ENCODE measurements at places on chromosomes 3 and 15.

DNA sequence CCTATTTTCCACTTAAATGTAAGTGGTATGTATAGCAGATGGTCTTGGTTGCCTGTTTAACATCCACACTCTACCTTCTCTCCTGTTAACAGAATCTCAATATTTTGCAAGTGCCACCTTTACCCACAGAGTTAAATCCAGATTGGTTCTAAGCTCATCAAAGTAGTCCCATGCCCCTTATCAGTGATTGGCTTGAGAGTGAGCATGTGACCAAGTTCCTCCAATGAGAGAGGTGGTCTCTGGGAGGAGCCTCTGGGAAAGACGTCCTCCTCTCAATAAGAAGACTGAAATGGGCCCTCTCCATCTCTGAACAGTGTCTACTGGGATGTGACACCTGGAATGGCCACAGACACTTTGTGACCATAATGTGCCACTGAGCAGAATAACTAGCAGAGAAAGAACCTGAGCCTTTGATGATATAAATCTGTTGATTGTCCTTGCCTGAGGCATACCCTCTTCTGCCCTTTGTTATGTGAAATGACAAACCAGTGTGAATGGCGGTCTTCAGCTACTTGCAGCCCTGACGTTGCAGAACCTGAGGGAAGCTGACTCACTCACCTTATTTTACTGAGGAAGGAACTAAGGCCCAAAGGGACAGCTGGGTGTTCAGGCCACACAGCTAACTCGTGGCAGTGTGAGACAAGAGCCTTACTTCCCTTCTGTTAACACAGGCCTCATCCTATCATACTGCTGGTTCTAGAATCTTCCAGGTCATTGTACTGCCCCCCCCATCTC is 42.4 kb upstream of the LARS2 start:
- DNase-seq = no peak

GRCh38 chr3:185764163-185764979 is 60.5 kb downstream of the IGF2BP2 start:
- DNase-seq = no peak

DNA sequence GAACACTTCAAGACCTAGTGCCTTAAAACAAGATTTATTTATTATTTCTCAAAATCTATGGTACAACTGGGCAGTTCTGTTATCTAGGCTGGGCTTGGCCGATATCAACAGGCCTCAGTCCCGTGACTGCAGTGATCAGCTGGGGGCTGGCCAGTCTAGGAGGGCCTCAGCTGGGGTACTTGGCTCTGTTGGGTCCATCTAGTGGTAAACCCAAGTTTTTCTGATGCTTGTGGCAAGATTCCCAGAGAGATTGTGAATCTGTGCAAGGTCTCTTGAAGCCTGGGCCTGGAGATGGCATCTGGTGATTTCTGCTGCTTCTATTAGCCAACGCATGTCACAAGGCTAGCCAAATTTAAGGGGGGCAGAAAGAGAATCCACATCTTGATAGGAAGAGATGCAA is 482.4 kb upstream of the SGO1 start:
- no peak for DNase-seq

DNA sequence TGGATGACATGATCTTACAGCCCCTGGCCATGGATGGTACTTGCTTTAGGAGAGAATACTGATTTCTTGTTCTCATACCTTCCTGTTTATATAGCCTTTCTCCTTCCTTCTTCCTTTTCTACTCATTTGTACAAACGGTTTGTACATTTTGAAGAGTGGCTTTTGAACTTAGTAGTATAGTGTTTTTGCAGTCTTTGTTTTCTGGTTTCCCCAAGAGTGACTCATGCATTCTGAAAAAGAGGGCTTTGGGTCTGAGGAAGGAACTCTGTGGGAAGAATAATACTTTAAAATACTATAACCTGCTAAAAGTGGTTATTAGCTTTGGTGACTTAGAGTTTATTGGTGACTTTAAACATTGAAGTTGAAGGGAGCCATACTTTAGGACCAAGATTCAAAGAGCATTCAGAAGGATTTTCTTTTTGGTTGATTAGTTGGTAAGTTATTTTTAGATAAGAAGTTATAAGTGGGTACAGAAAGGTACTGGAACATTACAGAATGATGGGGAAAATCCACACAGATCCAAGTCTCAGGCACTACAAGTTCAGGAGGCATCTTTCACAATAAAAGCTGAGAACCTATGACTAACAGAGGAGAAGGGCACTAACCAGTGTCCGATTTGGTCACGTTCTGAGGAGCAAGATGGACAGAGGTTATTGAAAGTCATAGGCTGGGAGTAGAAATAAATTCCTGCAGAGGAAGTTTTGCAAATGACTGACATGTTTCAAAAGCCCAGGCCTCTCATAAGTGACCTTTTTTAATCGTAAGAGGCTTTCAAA is 369.6 kb upstream of the AZI2 start:
- no peak for DNase-seq

DNA sequence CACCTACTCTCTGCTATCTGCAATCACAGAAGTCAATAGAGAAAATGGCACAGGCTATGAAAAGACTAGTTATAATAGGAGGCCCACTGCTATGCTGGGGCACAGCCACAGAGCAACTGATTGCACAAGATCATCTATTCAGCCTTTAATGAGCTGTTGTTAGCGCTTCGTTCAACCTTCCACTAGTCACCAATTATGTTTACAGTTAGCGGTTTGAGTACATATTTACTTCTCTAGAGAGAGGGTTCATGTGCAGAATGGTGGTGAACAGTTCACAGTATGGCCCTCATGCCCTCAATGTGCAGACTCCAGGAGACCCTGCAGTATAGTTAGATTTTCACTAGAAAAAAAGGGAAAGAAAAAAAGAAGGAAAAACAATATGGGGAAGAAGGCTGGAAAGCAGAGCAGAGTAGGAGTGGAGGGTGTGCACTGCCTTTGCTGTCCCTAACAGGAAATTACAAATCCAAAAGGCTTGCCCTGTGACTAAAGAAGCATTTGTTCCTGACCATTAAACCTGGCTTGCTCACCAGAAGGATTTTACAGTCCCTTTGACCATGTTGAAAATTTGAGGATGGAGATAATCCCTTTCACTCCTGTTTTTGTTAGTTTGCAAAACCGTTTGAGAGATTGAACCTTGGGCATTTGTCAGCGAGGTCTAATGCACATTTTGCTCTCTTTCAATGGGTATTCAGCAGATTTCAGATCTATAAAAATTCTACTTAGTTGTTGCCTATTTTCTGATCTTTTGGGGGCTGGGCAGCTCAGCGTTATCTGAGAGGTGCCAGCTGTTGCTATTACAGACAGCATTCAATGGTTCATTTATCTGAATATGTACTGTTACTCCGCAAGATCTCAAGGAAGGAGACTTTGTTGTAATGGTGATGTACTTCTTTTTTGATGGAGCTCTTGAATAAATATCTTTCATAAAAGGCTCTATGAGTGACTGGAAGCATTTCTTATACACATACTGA is 296.1 kb downstream of the LSAMP start:
- no peak for DNase-seq

DNA sequence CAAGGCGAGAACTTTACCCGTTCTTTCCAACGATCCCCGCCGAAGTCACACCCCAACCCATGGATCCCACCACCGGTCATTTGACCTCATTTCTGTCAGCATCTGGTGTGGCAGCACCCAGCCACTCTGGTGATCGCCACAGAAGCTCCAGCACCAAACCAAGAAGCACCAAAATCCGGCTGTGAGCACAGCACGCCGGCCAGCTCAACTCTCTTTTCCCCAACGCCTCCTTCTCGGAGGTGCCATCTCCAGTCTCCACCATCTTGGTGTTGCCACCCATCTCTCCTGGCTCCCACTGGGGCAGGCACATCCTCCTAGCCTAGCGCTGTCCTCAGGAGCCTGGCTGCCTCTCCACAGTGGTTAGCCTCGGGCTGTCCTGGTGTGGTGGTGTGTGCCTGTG is 6.5 kb downstream of the MUC4 start:
- DNase-seq = no peak

DNA sequence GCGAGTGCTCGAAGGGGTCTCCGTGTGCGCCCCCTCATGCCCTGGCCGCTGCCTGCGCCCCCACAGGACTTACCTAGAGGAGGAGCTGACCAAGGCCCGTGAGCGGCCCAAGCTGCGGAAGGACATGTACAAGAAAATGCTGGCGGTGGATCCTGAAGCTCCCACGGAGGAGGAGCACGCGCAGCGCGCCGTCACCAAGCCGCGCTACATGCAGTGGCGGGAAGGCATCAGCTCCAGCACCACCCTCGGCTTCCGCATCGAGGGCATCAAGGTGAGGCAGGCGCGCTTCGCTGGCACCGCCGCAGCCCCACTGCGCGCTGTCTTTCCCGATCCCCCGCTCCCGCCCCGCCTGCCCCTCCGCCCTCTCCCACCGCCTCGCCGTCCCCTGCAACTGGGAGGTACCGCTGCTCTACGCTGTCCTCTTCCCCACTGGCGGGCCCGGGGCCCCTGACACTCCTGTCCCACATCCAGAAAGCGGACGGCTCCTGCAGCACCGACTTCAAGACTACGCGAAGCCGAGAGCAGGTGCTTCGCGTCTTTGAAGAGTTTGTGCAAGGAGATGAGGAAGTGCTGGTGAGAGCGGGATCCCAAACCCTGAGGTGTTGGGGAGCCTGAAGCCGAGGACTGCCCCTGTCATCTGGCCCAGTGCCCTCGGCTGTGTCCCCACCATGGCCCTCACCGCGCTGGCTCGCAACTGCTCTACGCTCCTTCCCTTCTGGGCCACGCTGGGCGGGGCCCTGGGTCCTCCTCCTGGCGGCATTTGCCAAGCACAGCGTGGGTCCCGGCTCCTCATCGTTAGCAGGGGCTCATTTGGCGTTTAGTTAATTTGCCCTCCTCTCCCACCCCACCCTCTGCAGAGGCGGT is 8.5 kb downstream of the ITPKA start:
- DNase-seq = no peak

DNA sequence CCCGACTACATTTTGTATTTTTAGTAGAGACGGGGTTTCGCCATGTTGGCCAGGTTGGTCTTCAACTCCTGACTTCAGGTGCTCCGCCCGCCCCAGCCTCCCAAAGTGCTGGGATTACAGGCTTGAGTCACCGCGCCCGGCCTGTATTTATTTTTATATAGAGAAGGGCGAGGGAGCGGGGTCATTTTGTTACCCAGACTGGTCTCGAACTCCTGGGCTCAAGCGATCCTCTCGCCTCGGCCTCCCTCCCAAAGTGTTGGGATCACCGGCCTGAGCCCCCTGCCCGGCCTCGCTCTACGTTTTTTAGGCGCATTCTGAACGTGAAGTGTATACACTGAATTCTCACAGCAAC is 514 bp upstream of the PPP4R2 start:
- no peak for DNase-seq

GRCh38 chr15:58169934-58170333 is 31.8 kb downstream of the AQP9 start:
- no peak for DNase-seq

DNA sequence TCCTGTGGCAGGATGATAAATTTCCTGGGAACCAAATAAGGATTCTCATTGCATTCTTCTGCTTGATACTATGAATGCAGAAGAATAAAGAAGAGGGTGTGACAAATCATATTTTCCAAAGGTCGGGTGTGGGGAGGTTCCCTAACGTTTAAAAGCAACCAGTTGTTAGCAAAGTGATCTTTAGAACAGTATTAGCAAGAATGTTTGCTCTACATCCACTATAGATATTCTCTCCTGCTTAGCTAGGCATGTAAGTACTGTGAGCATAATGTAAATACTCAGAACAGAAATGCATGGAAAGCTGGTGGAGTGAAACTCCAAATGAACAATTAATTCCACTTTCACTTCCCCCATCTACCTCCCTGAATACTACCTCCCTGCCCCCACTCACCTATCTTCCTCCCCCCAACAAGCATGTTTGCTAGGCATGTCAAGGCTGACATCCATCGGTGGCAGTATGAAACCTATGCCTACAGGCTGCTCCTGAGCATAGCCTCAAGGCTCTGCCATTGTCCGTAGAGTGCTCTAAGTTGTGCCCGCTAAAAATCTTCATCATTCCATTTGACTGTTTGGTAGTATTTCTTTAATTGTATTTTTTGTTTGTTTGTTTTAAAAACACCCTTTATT is 329.7 kb downstream of the TIGIT start:
- no peak for DNase-seq

- no peak for DNase-seq
These were observed 135.7 kb downstream of the MEGF11 start for GRCh38 chr15:66117841-66118240.

- DNase-seq = no peak
These were observed 187.9 kb downstream of the OPA1 start for GRCh38 chr3:193780810-193781478.

DNA sequence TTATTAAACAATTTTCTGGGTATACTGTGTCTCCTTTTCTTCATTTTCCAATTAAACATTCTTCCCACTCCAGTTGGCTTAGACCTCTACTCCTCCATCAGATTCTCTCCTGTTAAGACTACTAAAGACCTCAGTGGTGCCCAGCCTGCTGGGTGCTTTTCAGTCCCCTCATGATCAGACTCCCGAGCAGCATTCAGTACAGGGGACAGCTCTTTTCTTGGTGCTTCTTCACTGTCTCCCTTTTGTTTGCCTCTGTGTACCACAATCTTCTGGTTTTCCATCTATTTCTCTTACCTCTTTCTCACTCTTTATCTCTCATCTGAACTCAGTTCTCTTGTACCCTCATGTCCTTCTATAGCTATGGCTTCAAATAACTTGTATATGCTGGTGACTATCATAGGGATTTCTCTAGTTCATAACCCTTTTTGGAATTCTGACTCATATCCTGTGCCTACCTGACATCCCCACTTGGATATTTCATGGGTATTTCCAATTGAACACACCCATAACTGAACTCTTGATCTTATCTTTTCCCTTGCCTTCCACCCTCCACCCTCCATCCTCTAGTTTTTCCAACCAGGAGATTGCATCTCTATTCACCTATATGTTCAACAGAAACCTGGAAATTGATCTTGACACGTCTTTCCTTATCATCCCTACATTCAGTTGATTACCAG is 55.6 kb upstream of the ABHD10 start:
- no peak for DNase-seq

GRCh38 chr3:61464518-61465140 is 96.7 kb upstream of the PTPRG start:
- no peak for DNase-seq

DNA sequence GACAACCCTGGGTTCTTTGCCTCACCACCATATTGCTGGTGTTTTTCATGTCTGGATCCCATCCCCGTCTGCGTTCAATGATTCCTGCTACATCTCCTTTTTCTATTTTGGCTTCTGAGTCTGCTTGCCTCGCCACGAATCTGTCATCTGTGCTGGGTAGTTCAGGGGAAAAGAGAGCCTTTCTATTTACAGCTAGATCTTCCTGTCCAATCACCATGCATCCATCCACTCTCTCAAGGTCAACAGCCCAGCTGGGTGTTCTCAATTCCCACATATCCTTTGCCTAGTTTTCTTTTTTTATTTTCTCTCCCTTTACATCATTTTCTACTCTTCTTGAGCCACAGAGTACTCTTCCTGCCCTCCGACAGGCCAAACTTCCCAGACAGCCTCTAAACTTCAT is 104.8 kb upstream of the RAD18 start:
- DNase-seq = no peak

DNA sequence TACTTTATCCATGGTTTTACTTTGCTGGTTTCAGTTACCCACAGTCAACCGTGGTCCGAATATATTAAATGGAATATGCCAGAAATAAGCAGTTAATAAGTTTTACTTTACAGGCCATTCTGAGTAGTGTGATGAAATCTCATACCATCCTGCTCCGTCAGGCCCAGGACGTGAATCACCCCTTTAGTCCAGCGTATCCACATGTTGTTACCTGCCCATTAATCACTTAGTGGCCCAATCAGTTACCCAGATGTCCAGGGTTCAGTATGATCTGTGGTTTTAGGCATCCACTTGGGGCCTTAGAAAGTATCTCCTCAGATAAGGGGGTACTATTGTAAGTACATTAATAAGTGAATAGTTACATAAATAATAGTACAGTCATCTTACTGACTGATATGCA is 88.0 kb downstream of the TTBK2 start:
- no peak for DNase-seq

- no peak for DNase-seq
These were observed 43.9 kb downstream of the CCDC12 start for GRCh38 chr3:46932455-46933225.

All from smooth muscle cell of the brain vasculature (primary cell).